ENCODE measurements at places on chromosomes 1 and 21.

DNA sequence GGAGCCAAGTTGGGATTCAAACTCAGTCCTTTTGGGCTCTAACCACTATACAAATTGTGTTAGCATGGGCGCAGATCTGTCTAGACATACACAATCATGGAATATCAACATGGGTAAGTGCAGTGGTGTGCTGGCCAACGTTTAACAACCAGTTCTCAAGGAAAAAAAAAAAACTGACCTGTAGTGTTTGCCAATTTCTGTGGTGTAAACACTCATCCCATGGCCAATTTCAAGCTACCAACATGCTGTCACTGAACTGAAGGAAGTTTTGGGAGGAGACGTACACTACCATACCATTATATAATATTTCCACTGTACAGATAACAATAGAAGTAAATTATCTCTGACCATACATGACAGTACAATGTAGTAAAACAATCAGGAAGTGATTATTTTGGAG lies 3.2 kb downstream of the TCEA3 start:
- no peak for DNase-seq

- DNase-seq = no peak
Observed at GRCh38 chr1:100535264-100535663, 2.7 kb upstream of the GPR88 start.

DNA sequence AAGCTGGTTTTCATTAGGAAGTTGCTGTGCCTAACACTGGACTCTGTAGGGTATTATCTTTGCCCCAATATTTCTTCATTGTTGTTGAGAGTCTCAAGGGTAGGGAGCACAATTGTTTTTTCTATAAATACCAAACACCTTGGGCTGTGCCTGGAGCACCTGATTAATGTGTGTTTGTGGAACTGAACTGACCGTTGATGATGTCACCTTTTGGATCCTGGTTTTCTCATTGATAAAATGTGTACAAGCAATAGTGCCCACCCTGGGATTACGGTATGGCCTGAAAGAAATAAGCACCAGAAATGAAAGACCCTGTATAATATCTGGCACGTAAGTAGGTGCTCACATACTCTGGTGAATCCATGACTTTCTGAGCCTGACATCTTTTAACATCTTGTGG lies 39.3 kb downstream of the KCNA2 start:
- DNase-seq = no peak

DNA sequence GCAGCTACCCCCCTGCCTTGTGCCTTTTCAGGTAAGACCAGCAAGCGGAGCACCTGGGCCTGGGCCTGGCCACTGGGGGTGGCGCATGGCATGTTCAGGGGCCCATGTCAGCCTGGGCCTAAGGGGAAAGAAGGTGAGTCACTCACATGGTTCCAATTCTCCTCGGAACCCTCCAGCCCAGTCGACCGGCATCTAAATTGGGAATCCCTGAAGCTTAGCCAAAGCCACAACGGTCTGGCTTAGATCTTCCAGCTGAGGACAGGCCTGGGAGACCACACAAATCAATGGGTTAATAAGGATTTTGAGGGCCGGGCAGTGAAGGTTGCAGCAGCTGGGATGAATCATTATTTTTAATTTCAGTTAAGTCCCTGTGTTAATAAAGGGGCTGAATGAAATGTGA lies 145.1 kb upstream of the SMYD2 start:
- no peak for DNase-seq

GRCh38 chr1:3415260-3416090 lies 39.0 kb upstream of the ARHGEF16 start:
- no peak for DNase-seq

DNA sequence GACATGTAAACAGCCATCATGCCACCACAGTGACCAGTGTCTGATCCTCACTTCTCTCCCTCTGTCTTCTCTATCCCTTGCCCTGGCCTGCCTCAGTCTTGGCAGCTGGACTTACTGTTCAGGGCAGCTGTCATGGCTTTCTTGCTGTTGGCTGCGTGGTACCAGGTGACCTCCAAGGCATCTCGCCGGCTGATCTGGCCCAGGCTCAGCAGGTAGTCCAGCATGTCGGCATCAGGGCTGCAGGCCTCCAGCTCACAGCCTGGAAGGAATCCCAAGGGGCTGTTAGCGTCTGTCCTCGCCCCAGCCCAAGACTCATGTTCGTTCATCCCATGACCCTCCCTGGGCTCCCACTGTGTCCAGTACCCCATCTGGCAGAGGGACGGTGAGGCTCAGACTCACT lies 3.6 kb downstream of the FAM151A start:
- DNase-seq = no peak

DNA sequence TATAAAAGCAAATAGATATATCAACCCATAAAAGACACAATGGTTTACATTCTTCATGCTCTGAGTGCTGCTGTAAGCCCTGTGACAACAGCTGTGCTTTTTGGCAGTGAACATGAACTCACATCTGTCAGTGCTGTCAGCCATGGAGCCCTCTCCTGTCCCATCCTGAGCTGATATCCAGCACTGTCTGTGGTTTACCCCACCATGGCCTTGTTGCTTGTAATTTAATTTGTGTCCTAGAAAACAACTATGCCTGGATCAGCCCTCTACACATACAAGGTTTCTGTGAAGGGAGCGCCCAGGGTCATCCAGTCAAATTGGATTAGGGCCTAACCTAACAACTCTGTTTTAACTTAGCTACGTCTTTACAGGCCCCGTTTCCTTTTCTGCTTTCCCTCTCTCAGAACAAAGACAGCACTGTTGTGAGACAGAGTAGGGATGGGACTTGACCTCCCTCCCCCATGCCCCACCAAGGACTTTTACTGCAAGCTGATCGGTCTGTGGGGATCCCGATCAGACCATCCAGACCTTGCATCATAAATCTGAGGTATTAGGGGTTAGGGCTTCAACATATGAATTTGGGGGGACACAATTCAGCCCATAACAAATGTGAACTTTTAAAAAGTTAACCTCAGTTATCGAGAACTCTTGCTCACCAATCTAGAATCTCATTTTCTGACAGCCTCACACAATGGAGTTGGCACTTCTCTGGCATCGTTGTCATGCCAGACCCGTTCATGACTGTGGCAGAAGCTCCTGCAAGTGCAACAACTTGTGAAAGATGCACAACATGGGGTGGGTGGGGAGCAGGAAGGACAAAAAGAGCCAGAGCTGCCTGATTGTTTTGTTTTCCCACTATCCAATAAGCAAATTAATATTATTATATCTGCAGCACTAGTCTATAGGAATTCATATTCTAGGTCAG lies 16.4 kb upstream of the SLC44A3 start:
- no peak for DNase-seq

DNA sequence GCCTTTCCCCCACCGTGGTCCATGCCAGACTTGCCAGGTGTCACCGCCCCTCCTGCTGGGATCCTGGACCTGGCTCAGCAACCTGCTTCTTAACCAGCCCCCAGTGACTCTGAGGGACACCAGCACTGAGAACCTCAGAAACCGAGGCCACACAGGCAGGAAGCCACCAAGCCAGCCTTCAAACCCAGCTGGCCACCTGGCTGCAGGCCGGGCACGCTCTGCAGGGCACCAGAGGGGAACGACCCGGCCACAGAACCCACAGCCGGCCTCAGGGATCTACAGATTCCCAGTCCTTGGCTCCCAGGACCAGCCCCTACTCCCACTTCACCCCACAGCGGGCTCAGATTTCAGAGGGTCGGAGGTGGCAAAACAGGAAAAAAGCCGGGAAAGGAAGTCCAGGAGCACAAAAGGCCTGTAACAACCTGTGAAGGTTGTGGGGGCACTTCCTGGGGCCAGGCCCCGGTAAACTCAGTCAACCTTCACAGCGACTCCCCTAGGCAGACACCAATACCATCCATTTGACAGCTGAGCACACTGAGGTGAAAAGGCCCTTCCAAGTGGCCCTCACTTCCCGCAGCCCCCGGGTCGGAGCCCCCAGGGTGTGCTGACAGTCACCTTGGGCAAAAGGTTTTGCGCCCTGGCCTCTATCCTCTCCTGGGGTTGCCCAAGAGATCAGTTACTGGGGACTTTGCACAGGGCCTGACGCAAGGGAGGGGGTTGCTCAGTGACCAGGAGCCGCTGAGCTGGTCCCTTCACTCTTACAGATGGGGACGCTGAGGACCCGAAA lies 14.1 kb downstream of the RUNX3 start:
- DNase-seq = no peak

DNA sequence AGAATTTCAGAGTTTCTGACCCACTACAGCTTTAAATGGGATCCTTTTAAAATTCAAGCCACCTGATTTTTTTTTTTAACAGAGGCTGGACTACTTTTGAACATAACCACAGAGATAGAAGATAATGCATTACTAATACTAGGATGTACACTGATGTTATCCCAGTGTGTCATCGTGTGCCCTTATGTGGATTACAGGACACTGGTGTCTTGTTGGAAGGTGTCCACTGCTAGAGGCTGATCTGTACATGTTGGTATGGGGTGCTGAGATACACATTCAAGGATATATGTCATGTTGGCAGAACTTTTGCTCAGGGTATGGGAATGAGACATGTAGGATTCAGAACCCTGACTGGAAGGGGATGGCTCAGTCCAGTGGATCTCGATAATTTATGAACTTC lies 56.3 kb downstream of the INAVA start:
- no peak for DNase-seq

DNA sequence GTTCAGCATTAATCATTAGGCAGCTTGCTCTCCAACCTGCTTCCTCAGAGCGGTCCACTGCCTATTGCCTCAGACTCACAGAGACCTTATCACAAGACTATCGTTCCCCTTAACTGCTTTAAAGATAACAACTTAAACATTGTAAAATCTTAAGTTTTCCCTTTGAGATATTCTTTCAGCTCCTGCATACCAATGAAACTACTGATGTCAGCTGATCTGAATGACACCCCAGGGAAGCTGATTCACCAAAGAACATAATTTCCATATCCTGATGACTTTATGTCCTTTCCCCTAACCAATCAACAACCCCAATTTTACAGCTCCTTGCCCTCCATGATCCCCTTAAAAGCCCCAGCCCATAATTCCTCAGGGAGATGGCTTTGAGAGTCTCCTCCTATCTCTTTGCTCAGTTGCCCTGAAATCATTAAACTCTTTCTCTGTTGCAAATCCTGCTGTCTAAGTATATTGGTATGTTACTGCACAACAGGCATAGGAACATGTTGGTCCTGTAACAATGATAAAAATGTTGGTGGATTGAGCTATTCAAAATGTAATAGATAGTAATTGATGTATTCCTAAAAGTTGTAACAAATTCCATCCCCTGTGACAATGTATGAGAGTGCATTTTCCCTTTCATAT lies 621.4 kb upstream of the RGS18 start:
- no peak for DNase-seq

DNA sequence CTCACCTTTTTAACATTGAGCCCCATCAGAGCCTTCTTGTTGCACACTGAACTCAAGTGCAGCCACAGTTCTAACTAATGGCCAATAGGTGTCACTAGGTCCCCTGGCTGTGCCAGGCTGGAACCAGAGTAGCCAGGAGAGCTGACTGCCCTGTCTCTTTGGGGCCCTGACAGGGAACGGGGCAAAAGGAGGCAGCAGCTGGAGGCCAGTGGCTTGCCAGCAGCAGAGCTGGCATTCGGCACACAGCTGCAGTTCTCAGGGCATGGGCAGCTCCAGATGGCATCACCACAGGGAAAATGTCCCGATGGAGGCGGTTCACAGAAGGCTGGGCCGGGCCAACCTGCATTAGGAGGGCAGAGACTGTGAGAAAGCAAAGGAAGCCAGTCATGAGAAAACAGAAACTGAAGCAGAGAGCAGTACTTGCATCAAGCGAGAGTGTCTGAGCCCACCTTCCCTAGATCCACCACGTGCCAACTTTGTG lies 188.6 kb downstream of the FCRL5 start:
- DNase-seq = no peak

DNA sequence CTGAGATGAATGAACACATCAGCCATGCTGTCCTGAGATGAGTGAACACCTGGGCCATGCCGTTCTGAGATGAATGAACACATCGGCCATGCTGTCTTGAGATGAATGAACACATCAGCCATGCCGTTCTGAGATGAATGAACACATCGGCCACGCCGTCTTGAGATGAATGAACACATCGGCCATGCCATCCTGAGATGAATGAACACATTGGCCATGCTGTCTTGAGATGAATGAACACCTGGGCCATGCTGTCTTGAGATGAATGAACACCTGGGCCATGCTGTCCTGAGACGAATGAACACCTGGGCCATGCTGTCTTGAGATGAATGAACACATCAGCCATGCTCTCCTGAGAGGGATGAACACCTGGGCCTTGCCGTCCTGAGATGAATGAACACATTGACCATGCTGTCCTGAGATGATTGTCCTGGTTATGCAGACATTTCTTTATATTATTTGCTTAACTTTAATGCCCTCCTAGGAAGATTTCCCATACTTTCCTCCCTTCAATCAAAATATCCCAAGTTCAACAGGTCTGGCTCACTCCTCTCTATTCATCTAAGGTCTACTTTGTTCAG lies 48.6 kb upstream of the COL6A1 start:
- DNase-seq = peak; percentile 11

GRCh38 chr1:7692005-7692404 lies 79.1 kb upstream of the VAMP3 start:
- no peak for DNase-seq
